ENCODE measurements at places on chromosomes 4 and X.

DNA sequence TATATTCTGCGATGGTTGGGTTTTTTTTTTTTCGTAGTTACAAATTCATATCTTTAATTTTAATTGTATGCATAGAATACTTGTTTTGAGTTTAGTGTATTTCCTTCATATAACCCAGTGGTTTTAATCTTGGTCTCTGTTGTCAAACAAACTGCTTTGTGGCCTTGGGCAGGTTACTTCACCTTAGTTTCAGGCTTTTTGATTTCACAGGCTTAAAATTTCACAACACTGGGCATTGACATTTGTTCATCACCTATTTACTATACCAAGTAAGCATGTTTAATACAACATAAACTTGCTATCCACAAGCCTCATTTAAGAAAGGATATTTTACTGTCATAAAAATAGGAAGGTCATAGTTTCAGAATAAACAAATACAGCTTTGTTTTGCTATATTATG is 14.7 kb downstream of the RAPGEF2 start:
- no peak for DNase-seq

- no peak for DNase-seq
These were observed 13.1 kb upstream of the EOLA1 start for GRCh38 chrX:149527705-149528104.

DNA sequence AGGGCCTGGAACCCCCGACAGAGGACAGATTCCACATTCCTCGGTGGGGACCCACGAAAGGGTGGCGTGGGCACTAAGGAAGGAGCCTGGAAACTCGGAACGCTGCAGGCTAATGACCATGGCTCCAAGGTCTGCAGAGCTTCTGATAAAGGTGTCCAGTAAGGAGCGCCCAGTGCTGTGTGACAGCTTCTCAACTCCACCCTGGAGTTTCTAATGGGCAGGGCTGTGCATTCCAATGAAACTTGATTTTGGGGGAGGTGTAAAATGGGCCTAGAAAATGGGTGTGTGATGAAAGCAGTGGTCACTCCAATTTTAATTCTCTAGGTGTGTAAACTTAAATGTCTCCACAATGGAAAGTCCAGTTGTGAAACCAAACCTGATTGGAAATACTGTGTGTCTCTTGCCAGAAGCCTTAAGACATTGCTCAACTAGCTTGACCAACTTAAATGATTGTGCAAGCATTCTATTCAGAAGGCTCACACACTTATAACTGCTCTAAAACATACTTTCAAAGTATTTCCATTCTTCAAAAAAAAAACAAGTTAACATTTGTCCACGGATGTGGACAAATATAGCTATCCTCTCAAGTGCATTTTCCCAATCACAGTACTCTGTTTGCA is 52.1 kb downstream of the XAGE2 start:
- DNase-seq, result no peak

DNA sequence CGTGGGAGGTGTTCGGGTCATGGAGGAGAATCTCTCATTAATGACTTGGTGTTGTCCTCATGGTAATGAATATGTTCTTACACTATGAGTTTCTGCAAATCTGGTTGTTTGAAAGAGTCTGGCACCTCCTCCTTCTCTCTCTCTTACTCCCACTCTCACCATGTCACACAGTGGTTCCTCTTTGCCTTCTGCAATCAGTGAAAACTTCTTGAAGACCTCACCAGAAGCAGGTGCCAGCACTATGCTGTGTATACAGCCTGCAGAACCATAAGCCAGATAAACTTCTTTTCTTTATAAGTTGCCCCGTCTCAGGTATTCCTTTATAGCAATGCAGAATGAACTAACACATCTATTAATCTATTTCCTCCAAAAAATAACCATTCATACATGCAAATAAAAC is 275.0 kb downstream of the ANTXR2 start:
- no peak for DNase-seq

GRCh38 chr4:38667085-38667893 is 3.3 kb downstream of the KLF3 start:
- DNase-seq, result peak; percentile 91

DNA sequence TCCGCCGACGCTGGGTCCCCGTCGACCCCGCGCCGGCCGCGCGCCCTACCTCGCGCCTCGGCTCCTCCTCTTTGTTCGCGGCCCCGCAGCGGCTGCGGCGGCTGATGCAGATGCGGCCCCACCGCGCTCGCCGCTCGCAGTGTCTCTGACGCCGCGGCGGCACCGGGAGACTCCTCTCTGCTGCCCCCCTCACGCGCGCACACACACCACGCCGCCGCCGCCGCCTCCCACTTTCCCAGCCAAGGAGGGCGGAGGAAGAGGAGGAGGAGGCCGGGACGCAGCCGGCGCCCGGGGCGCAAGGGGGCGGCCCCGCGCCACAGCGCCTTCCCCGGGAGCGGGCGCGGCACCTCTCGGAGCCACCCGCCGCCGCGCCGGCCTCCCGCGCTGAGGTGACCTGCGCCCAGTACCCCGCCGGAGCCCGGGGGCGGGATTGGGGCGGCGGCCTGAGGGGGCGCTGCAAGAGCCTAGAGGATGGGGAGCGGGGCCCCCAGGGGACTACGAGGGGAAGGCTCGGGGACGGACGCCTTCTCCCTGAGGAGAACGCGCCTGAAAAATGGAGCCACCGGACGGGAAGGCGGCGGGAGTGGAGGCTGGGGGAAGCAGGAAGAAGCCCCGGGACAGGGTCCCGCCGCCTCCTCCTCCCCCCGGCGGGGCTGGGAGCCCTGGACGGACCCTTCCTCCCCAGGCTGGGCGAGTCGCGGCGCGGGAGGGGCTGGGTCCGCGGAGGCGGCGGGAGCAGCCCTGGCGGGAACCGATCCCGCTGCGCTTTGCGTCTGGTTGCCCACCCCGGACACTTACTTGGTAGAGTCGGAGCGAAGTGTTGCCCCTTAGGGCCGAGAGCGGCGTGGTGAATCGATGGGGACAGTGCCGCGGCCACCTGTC is at the start of gene SH3RF1:
Gene SH3RF1 (minus strand): TSS at position 147 of the 882 bp plus-strand sequence. CDS start 1,744 bp downstream, outside the sequence.
- no peak for DNase-seq

- DNase-seq, result no peak
These were observed 180.5 kb downstream of the GLUD2 start for GRCh38 chrX:121227888-121228287.

DNA sequence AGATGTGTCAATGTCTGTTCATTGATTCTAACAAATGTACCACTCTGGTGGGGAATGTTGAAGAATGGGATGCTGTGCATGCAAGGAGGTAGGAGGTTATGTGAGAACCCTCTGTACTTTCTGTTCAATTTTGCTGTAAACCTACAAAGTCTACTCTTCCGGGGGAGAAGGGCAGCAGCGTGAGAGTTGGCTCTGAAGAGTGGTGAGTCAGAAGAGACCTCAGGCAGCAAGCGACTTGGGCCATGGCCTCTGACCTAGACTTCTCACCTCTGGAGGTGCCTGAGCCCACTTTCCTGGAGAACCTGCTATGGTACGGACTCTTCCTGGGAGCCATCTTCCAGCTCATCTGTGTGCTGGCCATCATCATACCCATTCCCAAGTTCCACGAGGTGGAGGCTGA is 26.7 kb downstream of the MANBA start:
- DNase-seq, result no peak

- no peak for DNase-seq
These were observed 677 bp downstream of the PTPN13 start for GRCh38 chr4:86594559-86595425.

DNA sequence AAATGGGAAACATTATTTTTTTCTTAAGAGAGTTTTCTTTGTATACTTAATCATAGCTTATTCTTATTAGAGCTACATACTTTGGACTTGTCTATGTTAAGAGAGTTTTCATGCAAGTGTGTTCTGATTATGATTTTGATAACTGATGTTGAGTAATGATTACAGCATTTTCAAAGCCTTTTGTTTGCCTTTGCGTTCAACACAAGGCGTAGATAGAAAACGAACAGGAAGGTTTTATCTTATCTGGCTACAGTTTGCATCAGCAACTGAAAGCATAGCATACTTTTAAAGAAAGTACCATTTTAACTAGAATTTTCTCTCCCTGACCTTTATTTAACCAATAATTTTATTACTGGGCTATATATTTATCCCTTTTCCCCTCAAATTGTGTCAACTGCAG is 51.6 kb upstream of the PDLIM5 start:
- no peak for DNase-seq

DNA sequence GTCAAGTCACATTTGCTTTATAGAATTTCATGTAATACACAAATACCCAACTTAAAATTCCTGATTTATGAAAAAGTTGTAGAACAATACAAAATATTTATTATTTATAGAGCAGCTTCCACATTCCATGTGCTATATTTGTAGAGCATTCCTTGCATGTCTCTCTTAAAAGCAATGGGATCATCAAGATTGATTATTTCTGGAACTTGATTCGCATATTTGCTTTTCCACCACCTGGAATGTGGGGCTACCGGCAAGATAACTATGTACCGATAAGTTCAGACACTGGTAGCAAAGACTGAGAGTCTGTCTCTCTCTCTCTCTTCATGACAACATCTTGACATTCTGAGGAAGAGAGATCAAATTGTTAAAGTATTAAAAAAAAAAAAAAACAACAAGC is 59.3 kb downstream of the MAPK10 start:
- no peak for DNase-seq

GRCh38 chrX:24479924-24480323 is 14.8 kb downstream of the PDK3 start:
- DNase-seq, result no peak

DNA sequence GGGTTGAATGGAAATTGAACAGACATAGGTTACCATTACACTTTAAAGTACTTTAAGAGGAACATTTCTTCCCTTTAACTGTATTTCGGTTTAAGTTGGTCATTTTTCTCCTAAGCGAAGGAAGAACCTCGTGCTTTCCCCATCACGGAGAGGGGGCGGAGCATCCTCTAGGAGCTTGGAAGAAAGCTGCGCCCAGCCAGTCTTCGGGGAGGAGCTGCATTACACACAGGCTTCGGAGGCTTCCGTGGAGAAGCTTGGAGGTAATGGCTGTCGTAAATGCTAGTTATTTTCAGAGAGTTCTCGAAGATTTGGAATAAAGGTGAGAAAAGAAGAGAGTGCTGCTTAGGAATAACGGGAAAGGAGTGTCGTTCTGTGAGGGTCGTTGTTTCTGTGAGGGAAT is at the start of gene PWWP3B:
Gene PWWP3B (plus strand): TSS at position 199 of the 400 bp plus-strand sequence. CDS start 37,128 bp downstream, outside the sequence.
- DNase-seq, result no peak

DNA sequence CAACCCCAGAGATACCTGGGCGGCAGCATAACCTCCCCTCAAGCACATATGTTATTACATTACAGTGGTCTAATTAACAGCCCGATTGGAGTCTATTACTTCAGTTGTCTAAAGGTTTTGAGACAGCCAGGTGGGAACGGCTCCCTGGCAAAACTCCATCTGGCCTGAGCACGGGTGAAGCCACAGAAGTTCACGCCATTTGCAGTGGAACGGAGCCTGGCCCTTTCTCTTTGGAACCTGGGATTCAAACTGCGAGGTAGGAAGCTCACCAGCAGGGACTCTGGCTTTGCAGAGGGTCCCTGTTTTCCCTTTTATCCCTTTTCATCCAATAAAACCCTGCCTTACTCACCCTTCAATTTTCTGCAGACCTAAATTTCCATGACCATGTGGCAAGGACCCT is 45.9 kb upstream of the NEIL3 start:
- no peak for DNase-seq

- no peak for DNase-seq
These were observed 16.6 kb downstream of the JAKMIP1 start for GRCh38 chr4:6183740-6184139.

DNA sequence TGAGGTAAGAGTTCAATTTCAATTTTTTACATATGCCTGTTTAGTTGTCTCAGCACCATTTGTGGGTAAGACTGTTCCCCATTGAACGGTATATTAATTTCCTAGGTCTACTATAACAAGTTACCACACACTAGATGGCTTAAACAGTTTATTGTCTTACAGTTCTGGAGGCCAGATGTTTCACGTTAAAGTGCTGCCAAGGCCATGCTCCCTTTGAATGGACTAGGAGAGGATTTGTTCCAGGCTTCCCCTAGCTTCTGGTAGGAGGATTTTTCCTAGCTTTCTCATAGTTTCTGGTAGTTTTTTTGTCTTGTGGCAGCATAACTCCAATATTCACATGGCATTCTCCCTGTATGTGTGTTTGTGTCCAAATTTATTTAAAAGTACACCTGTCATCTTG is 149.3 kb upstream of the CYSLTR1 start:
- no peak for DNase-seq

GRCh38 chr4:165517216-165517615 is 138.4 kb downstream of the CPE start:
- no peak for DNase-seq

- DNase-seq, result no peak
These were observed 197.0 kb upstream of the MAD2L1 start for GRCh38 chr4:120263618-120264017.

DNA sequence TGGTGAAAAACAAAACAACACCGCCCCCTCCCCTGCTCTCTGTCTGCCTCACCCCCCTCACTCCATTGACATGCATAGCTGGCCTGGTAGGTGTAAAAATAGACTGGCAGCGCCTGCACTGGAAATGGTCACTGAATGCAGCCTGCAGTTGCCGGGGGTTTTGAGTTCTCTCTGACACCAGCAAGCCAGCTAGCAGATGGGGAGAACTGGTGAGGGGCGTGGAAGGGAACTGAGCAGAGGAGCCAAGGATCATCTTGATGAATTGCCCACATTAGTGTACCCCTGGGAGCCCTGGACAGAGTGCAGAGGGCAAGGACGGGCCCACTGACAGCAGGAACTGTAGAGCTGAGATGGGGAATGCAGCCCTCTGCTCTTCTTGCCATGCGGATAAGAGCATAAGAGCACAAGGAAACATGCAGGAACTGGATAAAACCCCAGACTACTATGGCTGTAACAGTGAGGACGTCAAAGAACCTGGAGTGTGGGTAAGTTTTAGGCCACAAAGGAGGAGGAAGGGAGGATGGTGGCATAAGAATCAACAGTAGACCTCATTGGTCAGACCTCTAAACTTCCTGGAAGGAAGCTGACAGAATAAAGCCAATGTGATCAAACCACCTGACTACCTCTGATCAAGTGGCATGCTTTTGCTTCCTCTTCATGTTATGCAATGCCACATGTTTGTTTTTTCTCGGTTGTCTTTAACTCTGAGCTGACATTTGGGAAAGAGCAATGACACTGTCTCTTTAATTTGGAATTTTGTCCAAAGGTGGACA is 96.3 kb downstream of the ANK2 start:
- DNase-seq, result no peak

- DNase-seq, result no peak
These were observed 889.9 kb upstream of the INTU start for GRCh38 chr4:126742885-126743284.

DNA sequence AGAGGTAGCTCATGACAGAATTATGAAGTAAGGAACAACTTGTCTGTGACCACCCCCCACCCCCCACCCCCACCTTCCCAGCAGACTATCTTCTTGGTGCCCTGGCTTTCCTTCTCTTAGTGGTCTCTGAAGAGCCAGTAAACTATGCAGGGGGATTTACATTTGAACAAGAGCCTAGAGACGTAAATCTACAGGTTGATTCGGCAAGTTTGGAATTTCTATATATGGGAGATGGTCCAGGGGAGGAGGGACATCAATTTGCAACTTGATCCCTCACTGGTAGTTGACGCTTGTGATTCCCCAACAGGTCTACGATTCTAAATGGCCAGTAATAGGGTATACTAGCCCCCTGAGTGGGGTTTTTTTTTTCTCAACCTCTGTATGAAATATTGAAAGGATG is 36.7 kb downstream of the IL13RA1 start:
- DNase-seq, result no peak
